Breast epithelium (tissue), 4 donors: ENCODE measurements at places on chromosomes 4 and X. TPM values are rescaled to one million over a fixed set of nuclear protein-coding genes. Genes with fewer than 3 reads are reported as not detected.

HSD17B11 gene
- total RNA-seq, result 48.7 TPM

PABPC5 gene
- 2.0 TPM for total RNA-seq

HSFX3 gene
- total RNA-seq, result not detected

GLUD2 gene
- total RNA-seq, result 4.0 TPM

DNA sequence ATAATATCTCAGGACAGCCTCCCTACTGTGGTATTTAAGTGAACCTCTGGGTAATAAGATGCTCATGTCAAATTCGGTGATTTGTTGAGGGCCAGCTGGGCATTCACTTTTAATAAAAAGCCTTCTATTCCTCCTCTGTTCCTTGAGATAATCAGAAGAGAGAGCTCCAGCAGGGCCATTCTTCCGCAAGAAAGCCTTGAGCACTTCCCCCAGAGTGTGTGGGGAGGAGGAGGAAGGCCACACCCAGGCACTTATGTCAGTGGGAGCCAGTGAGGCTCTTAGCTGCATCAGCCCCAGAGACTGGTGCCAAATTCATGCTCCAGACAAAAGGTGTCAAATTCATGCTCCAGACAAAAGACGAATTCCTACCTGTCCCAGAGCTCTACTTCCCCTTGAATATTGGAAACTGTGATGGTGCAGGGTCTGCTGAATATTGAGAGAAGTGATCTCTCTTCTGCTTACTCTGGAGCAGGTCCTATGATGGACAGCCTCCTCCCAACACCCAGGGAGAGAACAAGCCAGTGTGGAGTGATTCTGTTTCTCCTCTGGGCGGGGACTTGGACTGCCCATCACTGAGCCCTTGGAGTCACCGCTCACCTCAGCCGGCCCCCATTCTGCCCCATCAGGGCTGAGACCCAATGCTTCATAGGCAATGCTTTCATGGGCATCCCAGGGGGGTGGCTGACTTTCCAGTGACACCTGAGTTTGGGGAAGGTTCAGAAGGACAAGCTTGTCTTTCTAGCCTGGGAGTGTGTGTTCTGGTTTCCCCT, 68.1 kb downstream of the FHDC1 start:
- no peak for DNase-seq
- H3K4me1 ChIP-seq, result no peaks in the 10 kb centered on the region
- no peaks in the 10 kb centered on the region for H3K27me3 ChIP-seq
- no peak overlapping the region for H3K27ac ChIP-seq
- H3K4me3 ChIP-seq, result no peak overlapping the region
- H3K36me3 ChIP-seq, result no peaks in the 10 kb centered on the region

- H3K36me3 ChIP-seq, result no peaks in the 10 kb centered on the region
- H3K27me3 ChIP-seq, result no peaks in the 10 kb centered on the region
- H3K27ac ChIP-seq, result no peak overlapping the region
- DNase-seq, result no peak
- no peaks in the 10 kb centered on the region for H3K4me1 ChIP-seq
- no peak overlapping the region for H3K4me3 ChIP-seq
These were observed 41.7 kb downstream of the RBM46 start for GRCh38 chr4:154822775-154823174.

GRCh38 chr4:78040431-78040830, 16.7 kb upstream of the FRAS1 start:
- H3K4me1 ChIP-seq, result no peaks in the 10 kb centered on the region
- H3K4me3 ChIP-seq, result no peak overlapping the region
- no peaks in the 10 kb centered on the region for H3K36me3 ChIP-seq
- H3K27me3 ChIP-seq, result no peaks in the 10 kb centered on the region
- no peak for DNase-seq
- no peak overlapping the region for H3K27ac ChIP-seq

DNA sequence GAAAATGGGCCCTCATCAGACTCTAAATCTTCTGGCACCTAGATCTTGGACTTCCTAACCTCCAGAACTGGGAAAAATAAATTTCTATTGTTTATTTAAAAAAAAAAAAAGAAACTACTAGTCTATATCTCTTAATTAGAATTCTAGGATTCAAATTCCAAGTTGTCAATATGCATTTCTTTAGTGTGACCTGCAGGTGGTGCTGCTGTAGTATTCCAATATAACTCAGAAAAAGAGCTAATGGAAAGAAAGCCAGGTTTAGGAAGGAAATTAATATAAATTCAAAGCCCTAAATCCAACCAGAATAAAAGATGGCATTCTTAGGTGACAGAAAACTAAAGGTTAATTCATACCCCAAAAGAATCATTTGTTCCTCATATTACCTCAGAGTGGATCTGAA, 80.0 kb upstream of the NALF2 start:
- peaks cover 36% of the 10 kb centered on the region for H3K27me3 ChIP-seq
- H3K4me1 ChIP-seq, result no peaks in the 10 kb centered on the region
- H3K36me3 ChIP-seq, result no peaks in the 10 kb centered on the region
- DNase-seq, result no peak
- H3K27ac ChIP-seq, result no peak overlapping the region
- no peak overlapping the region for H3K4me3 ChIP-seq

DNA sequence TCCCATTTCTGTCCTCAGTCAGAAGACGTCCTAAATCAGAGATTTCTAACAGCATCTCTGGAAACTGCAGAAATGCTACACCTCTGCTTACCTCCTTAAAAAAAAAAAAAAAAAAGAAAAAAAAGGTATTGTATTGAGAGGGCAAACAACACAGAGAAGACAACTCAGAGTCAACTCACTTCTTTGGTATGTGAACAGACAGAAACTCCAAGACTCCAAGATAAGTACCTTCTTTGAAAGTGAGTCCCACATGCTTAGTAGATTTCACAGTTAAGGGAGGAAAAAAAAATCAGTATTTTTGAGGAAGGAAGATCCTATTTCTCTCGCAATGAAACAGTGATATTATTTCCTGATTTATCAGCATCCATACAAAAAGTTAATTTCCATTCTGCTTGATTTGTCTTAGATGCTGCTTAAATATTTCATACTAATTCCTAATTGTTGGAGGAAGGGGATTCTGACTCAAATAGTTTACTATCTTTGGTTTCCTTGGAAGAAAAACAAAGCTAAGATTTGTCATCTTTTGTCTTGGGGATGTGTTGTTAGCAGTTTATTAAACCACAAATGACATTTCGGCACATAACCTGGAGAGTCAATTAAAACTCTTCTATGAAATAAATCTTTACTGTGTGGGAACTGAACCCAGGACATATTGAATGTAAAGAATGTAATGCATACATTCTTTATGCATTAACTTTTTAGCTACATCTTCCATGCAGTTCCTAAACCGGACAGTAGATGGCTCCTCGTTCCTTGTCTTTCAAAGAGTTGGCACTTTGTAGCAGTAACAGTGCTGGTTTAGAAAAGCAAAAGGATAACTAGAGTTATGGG, 4.7 kb downstream of the RASGEF1B start:
- H3K4me3 ChIP-seq, result no peak overlapping the region
- no peaks in the 10 kb centered on the region for H3K27me3 ChIP-seq
- no peaks in the 10 kb centered on the region for H3K36me3 ChIP-seq
- no peaks in the 10 kb centered on the region for H3K4me1 ChIP-seq
- no peak for DNase-seq

GRCh38 chr4:142236268-142236667, 599.9 kb downstream of the IL15 start:
- H3K4me3 ChIP-seq, result no peak overlapping the region
- no peaks in the 10 kb centered on the region for H3K36me3 ChIP-seq
- no peak overlapping the region for H3K27ac ChIP-seq
- DNase-seq, result no peak

DNA sequence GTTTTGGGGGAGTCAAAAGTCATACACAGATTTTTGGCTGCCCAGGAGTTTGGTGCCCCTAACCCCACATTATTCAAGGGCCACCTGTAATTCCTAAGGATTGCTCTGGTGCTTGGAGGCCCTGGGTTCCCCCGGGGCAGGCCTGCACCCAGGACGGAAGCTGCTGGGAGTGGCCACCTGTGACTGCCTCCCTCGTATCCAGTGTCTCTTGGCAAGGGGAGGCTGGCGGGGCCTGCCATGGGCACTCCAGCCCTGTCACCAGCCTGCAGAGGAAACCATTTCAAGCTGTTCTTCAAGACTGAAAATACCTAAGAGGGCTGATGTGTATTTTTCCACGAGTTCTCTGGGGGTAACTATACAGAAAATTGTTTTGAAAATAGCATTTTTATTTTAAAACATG, 24.5 kb upstream of the GPR78 start:
- H3K4me1 ChIP-seq, result no peaks in the 10 kb centered on the region
- H3K36me3 ChIP-seq, result no peaks in the 10 kb centered on the region
- no peak for DNase-seq
- no peak overlapping the region for H3K4me3 ChIP-seq
- H3K27ac ChIP-seq, result no peak overlapping the region

DNA sequence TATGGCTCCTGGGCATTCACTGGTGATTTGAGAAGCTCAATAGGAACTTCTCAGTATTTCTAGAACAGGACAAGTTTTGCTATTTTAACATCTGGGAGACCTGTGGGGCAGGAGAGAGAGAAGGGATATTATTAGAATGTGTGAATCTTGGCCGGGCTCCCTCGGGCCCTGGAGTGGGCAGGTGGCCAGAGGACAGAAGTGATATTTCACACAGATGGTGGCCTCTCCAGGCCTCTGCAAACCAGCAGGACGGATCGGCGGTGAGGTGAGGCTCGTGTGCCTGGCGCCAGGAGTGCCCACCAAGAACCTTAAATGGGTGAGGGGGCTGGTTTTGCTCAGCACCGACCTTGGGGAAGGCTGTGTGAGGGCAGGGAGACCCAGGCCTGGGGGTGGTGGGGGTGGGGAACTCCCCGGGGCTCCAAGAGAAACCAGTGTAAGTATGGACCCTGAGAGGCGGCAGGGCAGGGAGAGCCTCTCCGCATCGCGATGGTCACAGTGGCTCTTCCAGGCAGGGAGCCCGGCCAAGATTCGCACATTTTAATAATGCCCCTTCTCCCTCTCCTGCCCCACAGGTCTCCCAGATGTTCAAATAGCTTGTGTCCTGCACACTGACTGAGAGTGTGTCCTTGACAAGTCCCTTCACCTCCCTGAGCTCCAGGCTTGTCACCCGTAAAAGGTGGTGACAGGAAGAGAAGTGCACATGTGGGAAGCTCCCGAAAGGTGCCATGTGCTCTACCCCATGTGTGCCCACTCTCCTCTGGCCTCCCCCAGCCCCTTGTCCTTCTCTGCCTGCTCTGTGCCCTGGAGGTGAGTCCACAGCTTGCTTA, 64.9 kb downstream of the SORCS2 start:
- H3K4me1 ChIP-seq, result no peaks in the 10 kb centered on the region
- no peaks in the 10 kb centered on the region for H3K36me3 ChIP-seq
- H3K27me3 ChIP-seq, result peaks cover 9% of the 10 kb centered on the region

DNA sequence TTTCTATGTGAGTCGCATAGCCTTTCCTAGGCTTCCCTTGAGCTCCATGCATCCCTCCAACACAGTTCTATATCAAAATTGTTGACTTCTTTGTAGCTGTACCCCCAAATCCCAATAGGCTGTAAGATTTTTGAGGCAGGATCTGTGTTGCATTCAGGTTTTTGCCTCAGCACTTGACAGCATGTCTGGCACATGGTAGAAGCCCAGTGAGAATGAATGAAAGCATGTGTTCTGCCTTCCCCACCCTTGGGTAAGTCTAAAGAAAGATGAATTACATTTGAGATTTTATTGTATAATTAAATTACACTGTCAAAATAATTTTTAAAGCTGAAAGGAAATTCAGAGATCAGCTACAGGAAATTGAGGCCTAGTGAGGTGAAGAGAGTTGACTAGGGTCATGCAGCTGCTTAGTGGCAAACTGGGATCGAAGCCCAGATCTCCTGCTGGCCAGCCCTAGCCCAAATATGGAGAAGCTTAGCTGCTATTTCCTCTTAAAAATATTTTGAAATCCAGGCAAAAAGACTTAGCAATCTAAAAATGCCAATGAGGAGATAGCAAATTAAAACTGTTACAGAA, 122.5 kb downstream of the SPATA18 start:
- H3K4me1 ChIP-seq, result no peaks in the 10 kb centered on the region
- DNase-seq, result no peak
- no peak overlapping the region for H3K27ac ChIP-seq
- no peaks in the 10 kb centered on the region for H3K27me3 ChIP-seq
- no peaks in the 10 kb centered on the region for H3K36me3 ChIP-seq

- no peak for DNase-seq
- no peaks in the 10 kb centered on the region for H3K4me1 ChIP-seq
- H3K36me3 ChIP-seq, result no peaks in the 10 kb centered on the region
These were observed 19.5 kb downstream of the EPGN start for GRCh38 chr4:74327762-74328161.

DNA sequence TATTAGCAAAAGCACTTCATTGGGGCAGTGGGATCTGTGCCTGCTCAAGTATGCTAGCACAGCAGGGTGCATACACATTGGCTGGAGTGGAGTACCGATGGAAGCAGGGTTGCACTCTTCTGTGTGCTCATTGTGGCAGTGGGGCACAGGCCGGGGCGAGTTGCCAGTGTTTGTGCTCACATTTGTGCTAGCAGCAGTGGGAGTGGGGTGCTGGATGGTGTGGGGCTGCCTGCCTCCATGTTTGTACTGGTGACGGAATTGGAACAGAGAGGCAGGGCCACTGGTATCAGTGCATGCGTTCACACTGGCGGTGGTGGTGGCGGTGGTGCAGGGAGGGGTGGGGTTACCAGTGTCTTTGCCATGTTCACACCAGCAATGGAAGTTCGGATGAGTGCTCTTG, 138.0 kb downstream of the POU4F2 start:
- no peak for DNase-seq
- H3K4me1 ChIP-seq, result no peaks in the 10 kb centered on the region
- H3K4me3 ChIP-seq, result no peak overlapping the region
- no peak overlapping the region for H3K27ac ChIP-seq

DNA sequence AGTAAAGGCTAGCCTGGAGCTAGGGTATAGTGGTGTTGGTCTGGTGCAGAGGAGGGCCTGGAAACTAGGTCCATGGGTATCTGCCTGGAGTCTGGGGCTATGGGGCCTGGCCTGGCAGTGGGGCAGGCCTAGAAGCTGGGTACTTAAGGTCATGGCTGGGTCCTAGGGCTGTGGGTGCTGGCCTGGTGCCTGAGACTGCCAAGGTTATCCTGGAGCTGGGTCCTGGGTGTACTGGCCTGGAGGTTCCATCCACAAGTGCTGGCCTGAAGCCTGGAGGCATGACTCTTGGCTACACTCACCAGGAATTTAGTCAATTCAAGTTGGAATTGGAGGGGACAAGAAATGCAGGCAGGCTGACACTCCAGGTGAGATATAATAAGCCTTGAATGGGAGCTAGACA, 108.4 kb upstream of the ZCCHC13 start:
- DNase-seq, result no peak
- H3K27me3 ChIP-seq, result peaks cover 27% of the 10 kb centered on the region
- no peaks in the 10 kb centered on the region for H3K4me1 ChIP-seq
- no peak overlapping the region for H3K4me3 ChIP-seq
- H3K36me3 ChIP-seq, result no peaks in the 10 kb centered on the region

DNA sequence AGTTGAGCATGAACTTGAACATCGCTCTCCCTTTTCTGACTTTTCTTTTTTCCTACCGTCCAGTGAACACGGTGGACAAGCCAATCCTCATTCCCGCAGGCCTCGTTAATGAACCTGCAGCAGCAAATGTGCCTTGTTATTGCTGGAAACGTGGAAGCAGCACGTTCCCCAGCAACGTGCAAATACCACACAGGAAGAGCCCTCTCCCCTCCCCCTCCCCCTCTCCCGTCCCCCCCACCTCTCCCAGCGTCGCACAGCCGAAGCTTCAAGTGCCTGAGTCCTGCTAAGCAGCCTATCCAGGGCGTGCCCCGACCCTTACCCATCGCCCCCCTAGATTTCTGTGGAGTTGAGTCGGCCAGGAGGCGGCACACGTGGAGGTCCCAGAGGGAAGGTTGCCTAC, 219.9 kb downstream of the BCOR start:
- no peaks in the 10 kb centered on the region for H3K27me3 ChIP-seq
- H3K4me1 ChIP-seq, result no peaks in the 10 kb centered on the region
- H3K36me3 ChIP-seq, result no peaks in the 10 kb centered on the region
- no peak for DNase-seq
- H3K27ac ChIP-seq, result no peak overlapping the region

GRCh38 chr4:86300516-86300915, 59.3 kb downstream of the MAPK10 start:
- H3K36me3 ChIP-seq, result no peaks in the 10 kb centered on the region
- DNase-seq, result no peak
- H3K4me1 ChIP-seq, result no peaks in the 10 kb centered on the region
- no peak overlapping the region for H3K27ac ChIP-seq
